ENCODE measurements at places on chromosomes 2 and 18.

GRCh38 chr2:178943745-178944144 is 106.2 kb downstream of the CCDC141 start:
- DNase-seq: no peak

DNA sequence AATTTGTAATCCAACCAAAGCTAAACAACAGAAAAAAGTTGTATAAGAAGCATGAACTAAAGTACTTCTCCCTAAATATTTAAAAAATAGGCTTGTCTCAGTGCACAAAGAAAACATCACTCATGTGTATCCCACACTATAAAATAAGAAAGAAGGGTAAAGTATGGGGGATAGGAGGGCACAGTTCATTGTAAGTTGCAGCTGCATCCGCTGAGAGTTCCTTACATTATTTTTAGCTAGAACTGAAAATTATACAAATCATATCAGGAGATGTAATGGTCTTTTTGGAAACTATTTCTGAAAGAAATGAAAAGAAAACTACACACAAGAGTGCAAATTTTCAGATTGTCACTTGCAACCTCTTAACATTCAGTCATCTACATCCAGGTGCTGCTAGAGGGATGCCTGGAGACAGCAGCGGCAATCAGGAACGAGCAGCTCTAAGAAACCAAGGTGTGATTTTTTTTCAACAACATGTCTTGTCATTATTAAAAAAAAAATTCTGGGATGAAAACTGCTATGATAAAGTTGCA is 273.6 kb downstream of the ASXL3 start:
- DNase-seq: no peak

DNA sequence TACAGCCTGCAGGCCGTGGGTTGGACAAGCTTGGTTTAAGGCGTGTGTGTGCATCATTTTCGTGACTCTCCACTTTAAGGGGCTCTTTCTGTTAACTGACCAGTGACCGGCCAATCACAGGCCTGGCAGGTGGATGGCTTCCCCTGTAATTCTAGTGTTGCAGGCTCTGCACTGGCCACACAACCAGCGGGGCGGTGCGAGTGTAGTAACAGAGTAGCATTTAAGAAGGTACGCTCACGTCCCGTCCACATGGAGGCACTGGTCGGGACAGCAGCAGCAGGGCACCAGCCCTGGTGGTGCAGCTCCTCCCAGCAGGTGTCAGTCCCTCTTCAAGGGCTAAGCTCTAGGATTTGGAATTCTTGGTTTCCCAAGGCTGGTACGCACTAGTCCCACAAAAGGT is 8.0 kb upstream of the ANO7 start:
- no peak for DNase-seq

DNA sequence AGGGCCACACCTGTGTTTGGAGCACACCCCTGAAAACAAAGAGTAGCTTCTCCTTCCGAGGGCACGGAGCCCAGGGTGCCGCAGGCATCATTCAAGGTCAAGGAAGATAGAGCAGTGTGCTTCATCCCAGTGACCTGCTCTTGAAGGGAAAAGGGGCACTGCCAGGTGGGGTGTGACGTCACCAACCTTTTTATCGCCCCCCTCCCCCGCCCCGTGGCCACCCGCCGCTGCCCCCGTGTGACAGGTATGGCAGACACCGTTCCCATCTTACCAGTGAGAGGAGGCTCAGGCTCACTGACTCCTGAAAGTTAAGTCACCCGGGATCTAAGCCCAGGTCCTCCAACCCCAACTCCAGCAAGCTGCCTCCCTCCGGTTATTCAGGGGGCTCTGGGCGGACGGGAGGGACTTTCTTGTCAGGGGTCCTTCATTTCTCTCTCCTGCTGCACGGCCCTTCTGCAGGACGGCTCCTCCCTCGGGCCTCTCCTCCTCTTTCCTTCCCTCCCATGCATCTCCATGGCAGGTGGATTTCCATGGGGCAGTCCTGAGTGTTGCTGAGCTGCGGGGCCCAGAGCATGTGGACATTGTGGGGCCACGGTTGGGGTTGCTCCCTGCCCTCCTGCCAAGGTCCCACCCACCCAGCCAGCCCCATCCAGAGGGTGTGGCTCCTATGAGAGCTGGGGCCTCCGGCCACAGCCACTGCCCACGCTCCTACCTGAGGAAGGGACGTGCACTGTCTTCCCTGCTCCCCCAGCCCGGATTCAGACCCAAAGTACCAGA is 114.1 kb upstream of the HDAC4 start:
- no peak for DNase-seq

DNA sequence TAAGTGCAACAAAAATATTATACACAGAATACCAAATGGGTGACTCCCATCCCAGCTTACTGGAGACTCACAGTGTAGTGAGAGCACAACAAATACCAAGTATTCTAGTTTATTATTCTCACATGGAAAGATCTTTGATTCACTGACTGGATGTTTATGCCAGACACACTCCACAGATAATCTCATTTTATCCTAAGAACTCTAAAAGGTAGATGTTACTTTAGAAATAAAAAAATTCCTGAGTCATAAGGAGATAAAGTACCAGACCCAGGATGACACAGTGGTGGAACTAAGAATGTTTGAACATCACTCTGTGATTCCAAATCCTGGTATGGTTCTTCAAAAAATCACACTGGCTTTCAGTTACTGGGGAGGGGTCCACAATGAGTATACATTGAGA is 136.2 kb downstream of the CDH2 start:
- no peak for DNase-seq

- DNase-seq: no peak
Observed at GRCh38 chr2:16069663-16069932, 129.2 kb downstream of the MYCN start.

DNA sequence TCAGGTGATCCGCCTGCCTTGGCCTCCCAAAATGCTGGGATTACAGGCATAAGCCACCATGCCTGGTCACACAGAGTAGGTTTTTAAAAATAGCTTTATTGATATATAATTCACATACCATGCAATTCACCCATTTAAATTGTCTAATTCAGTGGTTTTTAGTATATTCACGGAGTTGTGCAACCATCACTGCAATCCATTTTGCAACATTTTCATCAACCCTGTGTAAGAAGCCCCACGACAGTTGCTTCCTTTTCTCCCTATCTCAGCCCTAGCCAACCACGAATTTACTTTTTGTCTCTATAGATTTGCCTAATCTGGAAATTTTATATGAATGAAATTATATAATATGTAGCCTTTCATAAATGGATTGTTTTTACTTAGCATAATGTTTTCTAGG is 266.4 kb downstream of the NAPG start:
- DNase-seq: no peak

GRCh38 chr2:188475945-188476344 is 184.3 kb downstream of the GULP1 start:
- DNase-seq: peak; percentile 35

Measured in HS-5 (cell line).